ENCODE measurements at places on chromosomes 5 and 9.

- no peak for DNase-seq
These were observed 53.9 kb downstream of the CSNK1A1 start for GRCh38 chr5:149497357-149497756.

GRCh38 chr5:54571462-54571861 is 53.9 kb downstream of the SNX18 start:
- no peak for DNase-seq

DNA sequence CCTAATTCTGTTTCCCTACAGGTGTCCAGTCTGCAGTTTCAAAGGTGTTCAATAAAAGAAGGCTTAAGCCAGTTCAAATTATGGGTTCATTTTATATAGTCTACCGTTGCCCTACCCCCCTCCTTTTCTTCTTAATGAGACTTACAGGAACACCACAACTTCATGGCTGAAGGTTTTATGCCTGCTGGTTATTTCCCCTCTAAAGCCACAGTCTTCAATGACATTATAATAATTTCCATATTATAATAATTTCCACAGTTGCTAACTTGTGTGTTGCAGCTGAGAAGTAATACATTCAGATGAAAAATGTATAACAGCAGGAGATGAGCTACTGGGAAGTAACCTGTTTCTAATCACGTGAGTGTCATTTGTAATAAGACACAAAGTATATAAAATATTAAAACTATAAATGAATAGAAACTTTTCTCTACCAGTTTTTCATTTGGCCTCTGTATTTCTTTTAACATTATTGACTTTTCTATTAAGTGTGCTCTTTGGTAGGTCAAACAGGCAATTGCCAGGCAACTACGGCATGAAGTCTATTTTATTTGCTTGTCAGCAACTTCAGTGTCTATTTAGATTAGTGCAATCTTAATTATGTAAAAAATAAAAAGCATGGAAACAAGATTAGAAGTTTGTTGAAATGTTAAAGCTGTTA is 120.5 kb upstream of the HMHB1 start:
- no peak for DNase-seq

GRCh38 chr9:89052470-89053097 is 61.3 kb downstream of the S1PR3 start:
- DNase-seq, result no peak

DNA sequence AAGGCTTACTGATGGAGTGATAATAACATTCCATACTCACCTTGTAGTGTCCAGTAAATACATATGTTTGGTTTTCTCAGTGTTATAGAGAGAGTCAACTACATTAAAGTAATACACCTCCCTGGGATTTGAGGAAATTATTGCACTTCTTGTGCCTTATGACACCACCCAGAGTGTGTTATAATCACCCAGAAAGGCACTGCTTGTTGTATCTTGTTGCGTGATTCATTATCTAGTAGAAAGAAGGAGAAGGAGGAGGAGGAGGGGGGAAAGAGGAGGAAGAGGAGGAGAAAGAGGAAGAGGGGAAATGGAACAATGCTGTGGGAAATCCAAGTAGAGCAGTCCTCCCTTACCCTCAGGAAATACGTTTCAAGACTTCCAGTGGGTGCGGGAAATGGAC is 661.8 kb upstream of the WWC1 start:
- DNase-seq, result no peak

- no peak for DNase-seq
These were observed at the start of gene LRRTM2 for GRCh38 chr5:138874771-138875551. LRRTM2 (minus strand) TSS chr5:138875335; CDS start chr5:138874911, 424 bp downstream.

DNA sequence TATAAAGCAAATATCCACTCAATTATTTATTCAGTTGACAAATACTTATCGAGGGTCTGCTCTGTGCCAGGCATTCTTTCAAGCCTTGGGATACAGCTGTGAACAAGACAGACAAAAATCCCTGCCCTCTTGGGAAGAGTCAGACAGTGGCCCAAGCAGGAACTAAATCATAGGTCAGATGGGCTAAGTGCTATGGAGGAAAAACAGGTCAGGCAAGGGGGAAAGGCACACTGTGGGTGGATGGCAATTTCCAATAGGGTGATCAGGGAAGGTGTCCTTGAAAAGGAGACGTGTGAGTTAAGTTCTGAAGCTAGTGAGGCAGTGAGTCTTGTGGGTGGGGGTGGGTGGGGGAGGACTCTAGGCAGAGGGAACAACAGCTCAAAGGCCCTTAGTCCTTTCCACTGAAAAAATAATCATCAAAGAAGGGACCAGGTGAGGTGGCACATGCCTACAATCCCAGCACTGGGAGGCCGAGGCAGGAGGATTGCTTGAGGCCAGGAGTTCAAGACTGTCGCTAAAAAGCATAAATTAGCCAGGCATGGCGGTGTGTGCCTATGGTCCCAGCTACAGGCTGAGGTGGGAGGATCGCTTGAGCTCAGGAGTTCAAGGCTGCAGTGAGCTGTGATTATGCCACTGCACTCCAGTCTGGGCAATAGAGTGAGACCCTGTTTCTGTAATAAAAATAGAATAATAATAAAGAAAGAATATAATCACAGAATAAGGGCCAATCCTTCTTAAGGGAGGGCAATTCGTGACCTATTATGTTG is 95.2 kb upstream of the CPEB4 start:
- no peak for DNase-seq

DNA sequence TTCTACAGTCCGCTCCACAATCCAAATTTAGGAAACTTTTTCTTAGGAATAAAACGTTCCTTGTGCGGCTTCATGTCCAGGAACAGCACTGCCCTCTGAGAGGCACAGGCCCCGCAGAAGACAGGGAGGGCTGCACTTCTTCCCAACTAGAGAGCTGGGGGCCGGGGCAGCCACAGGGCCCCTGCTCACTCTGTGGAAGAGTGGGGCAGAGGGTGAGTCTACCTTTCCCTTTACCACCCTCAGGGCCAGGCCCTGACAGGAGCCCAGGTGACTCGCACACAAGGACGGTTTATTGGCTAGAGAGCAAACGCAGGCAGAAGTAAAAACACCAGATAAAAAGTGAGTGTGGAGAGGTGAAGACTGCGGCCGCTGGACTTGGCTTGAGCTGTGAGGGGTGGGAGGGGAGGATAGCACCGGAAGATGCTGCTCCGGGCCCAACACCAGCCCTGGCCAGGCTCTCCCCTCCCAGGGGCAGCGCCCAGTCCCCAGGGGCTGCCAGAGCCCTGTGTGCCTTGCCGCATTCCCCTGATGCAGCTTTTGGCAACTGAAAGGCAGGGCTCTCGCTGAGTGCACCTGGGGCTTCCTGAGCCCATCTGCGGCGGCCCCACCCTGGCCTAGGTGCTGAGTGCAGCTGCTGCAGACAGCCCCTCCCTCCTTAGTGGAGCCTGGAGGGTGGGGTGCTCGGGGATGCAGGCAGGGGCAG is 20.2 kb downstream of the SH3GLB2 start:
- no peak for DNase-seq

Measured in NB4 (cell line).